ENCODE measurements at places on chromosomes 7 and 10.

DNA sequence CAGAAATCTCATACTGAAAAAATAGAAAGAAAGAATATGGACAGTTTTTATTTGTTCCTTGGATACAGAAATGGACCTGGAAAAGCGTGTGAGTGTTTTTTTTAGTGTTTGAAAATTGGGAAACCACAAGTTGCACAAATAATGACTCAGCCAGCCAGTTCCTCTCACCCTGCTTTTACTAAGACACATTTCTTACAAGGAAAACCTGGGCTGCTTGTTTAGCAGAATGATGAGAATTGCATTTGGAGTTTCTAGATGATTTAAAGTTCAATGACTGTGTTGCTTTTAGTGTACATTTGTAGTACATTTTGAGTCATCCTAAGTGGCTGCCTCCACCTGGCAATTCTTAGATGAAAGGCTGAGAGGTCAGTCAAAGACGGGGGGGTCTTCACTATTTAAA is 218.7 kb downstream of the ABCA13 start:
- no peak for DNase-seq

DNA sequence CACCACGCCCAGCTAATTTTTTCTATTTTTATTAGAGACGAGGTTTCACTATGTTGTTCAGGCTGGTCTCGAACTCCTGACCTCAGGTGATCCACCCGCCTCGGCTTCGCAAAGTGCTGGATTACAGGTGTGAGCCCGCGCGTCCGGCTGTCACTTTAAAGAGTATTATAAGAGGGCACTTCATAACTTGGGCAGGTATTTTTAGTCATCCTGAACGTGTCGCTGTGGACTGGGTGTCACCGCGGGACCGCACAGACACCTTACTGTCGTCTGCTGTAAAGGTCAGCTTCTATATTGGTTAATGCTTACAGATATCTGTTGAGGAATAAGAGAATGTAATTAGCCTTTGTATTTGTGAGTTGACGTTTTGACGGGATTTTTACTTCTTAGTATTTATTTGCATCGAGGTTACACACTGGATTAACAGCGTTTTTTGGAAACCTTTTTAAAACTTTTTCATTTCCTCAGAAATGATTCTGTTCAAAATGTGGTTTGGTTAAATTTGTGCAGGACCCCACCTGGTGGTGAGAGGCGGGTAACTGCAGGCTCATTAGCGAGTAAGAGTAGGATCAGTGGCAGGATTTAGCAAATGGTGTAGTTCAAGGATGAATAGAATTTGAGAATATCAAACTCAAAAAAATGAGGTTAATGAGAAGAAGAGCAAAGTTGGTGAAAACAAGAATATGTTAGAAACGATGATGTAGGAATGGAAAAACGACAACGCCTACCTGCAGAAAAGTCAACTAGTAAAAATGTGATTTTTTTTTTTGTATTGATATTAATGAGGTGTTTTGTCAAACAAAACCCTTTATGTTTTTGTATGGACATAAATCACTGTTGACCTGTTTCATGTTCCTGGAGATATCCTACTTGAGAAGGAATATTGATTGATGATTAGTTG is 3.2 kb downstream of the DNAJB6 start:
- DNase-seq = peak; percentile 69

- DNase-seq = no peak
Measured at GRCh38 chr10:101840102-101840684, 3.4 kb downstream of the KCNIP2 start.

- DNase-seq = no peak
Measured at GRCh38 chr7:129189661-129190310, 1.4 kb downstream of the SMO start.

DNA sequence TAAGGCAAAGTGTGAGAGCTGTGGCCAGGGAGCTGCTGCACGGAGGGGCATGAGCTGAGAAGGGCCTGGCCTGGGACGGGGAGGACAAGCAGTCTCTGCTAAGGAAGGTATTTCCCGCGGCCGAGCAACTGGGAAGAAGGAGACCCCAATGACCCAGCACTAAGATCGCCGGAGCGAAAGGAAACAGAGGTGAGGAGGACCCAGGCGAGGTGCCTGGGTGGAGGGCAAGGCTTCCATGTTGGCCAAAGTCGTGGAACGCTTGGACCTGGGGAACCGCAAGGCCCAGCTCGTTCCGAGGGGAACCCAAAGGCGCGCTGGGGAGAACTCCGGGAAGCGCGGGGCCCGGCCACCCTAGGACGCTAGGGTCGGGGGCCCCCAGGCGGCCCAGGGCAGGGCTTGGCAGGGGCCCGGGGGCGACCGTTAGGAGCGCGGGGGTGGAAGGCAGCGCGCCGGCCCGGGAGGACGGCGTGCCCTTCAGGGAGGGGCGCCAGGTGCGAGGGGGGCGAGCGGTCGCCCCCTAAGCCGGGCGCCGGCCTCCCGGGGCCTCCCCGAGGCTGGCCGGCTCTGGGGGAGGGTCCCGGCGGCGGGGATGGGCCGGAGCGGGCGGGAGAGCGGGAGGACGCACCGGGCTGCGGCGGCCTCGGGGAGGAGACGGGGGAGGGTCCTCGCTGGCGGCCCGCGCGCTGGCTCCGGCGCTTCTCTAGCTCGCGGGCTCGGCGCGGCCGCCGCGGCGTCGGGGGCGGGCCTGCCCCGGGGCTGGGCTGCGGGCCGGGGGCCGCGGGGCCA is 545 bp downstream of the GIGYF1 start:
- no peak for DNase-seq

GRCh38 chr10:17022896-17023295 is 106.7 kb downstream of the CUBN start:
- no peak for DNase-seq

DNA sequence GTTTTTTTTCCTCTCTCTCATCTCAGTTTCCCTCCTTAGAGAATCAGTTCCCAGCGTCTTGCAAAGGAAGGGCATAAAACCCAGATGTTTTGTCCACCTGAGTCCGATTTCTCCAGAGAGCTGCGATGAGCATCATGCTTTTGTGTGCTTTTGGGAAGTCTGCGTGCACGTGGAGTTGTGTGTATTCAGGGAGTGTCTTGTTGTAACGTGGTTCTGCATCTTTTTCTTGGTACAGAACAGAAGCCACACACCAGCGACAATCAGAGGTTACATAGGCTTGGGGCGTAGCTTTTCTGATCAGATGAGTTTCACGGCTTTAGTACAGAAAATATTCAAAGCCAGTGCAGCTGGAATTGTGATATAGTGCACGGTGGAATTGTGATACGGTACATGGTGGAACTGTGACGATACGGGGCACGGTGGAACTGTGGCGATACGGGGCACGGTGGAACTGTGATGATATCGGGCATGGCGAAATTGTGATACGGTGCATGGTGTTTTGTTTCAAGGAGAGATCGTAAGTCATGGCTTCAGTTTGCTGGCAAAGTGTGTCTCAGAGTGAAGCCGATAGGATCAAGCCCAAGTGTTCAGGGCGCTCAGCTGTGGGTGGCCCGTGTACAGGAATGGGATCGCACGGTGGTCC is 32.8 kb downstream of the FOXK1 start:
- DNase-seq = no peak

GRCh38 chr10:92891885-92892690 is 43.8 kb downstream of the EXOC6 start:
- DNase-seq = peak; percentile 88

DNA sequence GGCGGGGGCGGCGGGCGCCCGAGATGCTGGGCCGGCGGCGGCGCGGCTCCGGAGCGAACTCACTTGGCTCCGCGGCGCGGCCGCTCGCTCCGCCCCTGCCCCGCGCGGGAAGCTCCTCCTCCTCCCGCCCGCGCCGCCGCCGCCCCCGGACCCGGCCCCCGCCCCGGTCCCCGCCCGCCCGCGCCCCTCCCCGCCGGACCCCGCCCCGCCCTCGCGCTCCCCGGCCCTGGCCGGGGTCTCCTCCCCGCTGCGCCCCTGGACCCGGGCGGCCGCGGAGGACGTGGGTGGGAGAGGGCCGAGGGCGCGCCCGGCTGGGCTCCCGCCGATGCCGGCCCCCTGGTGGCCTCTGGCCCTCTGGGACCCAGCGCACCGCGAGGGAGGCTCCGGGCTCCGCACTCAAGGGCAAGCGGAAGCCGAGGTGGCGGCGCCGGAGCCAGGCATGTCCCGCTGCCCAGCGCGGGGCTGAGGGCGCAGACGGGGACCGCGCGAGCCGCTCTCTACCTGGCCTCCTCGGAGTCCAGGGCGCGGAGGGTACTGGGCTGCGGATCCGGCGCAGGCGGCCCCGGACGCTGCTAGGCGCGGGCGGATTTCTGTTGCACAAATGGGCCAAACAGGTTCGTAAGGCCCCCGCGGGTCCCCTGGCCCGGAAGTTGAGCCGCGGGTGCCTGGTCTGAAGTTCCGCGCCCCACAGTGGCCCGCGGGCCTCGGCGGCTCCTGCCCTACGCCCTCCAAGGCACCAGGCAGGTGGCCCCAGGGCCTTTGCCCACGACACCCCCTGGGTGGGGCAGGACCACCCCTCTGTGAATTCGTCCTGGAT is at the start of gene TCERG1L:
Gene TCERG1L, minus strand, starts transcription at position 61 of the 817 bp plus-strand sequence. CDS start 86 bp downstream, outside the sequence.
- no peak for DNase-seq

DNA sequence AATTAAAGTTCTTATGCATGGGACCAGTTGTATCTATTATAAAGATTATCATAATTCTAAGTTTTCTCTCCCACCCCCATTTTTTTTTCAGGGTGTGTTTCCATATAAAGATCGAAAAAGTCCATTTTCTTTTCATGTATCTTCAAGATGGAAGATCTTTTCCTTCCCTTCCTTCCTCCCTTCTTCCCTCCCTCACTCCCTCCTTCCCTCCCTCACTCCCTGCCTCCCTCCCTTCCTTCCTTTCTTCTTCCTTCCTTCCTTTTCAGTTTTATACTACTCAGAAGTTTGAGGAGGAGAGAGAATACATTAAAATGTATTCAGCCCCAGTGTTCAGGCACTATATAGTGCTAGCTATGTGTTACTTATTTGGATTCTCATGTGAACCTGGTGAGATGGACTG is 98.0 kb downstream of the POLL start:
- DNase-seq = no peak

DNA sequence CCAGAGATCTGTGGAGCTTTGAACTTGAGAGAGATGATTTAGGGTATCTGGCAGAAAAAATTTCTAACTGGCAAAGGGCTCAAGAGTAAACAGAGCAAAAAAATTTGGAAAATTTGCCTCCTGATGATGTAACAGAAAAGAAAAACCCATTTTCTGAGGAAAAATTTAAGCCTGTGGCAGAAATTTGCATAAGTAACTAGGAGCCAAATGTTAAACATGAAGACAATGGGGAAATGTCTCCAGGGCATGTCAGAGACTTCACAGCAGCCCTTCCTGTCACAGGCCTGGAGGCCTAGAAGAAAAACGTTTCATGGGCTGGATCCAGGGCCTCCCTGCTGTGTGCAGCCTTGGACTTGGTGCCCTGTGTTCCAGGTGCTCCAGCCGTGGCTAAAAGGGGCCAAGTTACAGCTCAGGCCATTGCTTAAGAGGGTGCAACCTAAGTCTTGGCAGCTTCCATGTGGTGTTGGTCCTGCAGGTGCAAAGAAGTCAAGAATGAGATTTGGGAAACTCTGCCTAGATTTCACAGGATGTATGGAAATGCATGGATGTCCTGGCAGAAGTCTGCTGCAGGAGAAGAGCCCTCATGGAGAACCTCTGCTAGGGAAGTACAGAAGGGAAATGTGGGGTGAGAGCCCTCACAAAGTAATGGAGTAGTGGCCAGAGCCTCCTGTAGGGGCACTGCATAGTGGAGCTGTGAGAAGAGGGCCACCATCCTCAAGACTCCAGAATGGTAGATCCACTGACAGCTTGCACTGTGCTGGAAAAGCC is 8.1 kb downstream of the SEMA3D start:
- DNase-seq = no peak

- no peak for DNase-seq
Measured at GRCh38 chr7:117217106-117218035, 105.5 kb downstream of the WNT2 start.

DNA sequence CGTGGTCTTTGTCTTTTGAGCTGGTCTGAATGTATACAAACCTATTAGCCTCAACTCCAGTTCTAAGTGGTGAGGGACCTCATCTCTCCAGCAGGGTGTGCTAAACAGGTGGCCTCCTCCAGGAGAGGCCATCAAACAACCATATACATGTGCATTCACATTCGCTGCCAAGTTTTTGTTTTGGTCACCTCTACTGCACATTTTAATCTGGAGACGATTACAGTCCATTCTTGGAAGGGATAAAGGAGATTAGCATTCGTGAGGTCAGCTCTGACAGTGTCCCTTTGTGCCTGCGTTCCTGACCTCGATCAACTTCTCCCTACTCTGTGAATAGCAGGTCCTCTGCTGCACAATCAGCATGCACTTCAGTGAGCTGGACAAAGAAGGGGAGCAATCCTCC is 60.8 kb downstream of the RHOBTB1 start:
- DNase-seq = no peak

- no peak for DNase-seq
Measured at GRCh38 chr7:12730523-12730922, 43.1 kb downstream of the ARL4A start.

GRCh38 chr7:26097837-26098668 is 53.9 kb upstream of the NFE2L3 start:
- no peak for DNase-seq

- no peak for DNase-seq
Measured at GRCh38 chr10:7449063-7449695, 38.3 kb upstream of the SFMBT2 start.

- no peak for DNase-seq
Measured at GRCh38 chr10:125411724-125412123, 251.4 kb upstream of the CTBP2 start.

GRCh38 chr7:151453326-151453791 is 13.4 kb upstream of the CRYGN start:
- DNase-seq = no peak

DNA sequence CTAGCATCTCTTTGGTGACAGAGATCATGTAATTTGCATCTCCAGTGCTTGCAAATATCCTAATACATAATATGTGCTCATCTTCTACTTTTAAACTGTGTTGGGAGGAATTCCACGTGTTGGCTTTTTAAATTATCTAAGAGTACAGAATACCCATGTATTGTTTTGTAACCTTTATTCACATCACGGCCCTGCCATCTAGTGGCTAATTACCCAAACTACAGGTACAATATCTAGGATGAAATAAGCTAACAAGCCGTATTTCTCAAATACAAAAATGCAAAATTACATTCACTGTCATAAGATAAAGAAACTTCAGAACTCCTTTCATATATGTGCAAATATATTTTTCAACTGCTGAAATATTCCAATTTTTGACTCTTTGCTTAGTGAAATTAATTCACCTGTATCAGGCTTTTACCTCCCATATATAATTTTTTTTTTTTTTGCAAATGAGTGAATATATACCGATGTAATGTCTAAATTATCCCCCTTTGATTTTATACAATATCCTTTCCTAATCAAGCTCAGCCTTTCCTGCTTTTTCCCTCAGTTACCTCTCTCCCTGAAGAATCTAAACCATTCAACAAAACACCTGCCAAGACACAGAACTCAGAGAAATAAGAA is 30.3 kb upstream of the LSM8 start:
- DNase-seq = peak; percentile 29

All from mucosa of gallbladder (tissue), 1 donor.